ENCODE measurements at places on chromosomes 7 and 10. TPM values are rescaled to one million over a fixed set of nuclear protein-coding genes. Genes with fewer than 3 reads are reported as not detected.

Gene PLA2G12B
- total RNA-seq = not detected

Gene FAM13C
- 8.7 TPM for total RNA-seq

Gene HKDC1
- total RNA-seq = 4.2 TPM

Gene CCDC3
- total RNA-seq = 25.8 TPM

Gene PDE6C
- not detected for total RNA-seq

Gene STAG3
- total RNA-seq = 0.36 TPM

Gene DNAJC12
- total RNA-seq = 2.1 TPM

DNA sequence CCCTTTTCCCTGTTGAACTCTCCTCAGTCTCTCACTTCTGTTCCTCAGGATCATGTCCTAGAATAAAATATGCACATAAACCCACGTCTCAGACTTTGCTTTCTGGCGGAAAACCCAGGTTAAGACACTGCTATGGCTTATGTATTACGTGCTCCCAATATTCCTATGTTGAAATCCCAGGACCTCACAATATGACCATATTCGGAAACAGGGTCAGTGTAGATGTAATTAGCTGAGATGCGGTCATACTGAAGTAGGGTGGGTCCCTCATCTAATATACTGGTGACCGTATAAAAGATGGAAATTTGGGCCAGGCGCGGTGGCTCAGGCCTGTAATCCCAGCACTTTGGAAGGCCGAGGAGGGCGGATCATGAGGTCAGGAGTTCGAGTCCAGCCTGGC lies 59.9 kb downstream of the KIAA1549 start:
- H3K27me3 ChIP-seq = no peaks in the 10 kb centered on the region
- H3K4me1 ChIP-seq = peaks cover 17% of the 10 kb centered on the region
- no peak overlapping the region for H3K27ac ChIP-seq
- DNase-seq = no peak
- H3K36me3 ChIP-seq = no peaks in the 10 kb centered on the region

- no peaks in the 10 kb centered on the region for H3K36me3 ChIP-seq
- no peaks in the 10 kb centered on the region for H3K4me1 ChIP-seq
- DNase-seq = peak; percentile 43
- H3K4me3 ChIP-seq = no peak overlapping the region
- no peak overlapping the region for H3K27ac ChIP-seq
- no peaks in the 10 kb centered on the region for H3K27me3 ChIP-seq
Measured at GRCh38 chr10:11830836-11831519, 7.8 kb downstream of the PROSER2 start.

DNA sequence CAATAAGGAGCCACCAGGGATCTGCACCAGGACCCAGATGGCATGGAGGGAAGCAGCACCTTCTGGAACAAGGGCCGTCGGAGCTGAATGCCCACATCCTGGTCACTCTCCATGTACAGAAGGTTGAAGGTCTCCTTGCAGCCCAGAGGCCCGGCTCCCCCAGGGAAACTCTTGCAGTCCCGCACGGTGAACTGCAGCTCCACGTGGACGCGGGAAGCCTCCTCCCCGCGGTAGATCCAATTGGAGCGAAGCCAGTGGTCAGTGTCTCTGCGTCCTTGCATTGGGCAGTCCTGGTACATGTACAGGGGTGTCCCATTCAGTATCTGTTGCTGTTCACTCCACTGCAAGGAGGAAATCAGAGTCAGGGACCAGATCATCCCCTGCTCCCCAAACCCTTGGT lies 7.4 kb downstream of the EPHA1 start:
- no peak overlapping the region for H3K4me3 ChIP-seq
- H3K27ac ChIP-seq = no peak overlapping the region
- H3K36me3 ChIP-seq = no peaks in the 10 kb centered on the region

GRCh38 chr10:103506061-103506460 lies 12.6 kb downstream of the NEURL1 start:
- no peak for DNase-seq
- H3K4me3 ChIP-seq = no peak overlapping the region
- H3K27me3 ChIP-seq = peaks cover 76% of the 10 kb centered on the region
- no peaks in the 10 kb centered on the region for H3K36me3 ChIP-seq

GRCh38 chr7:132541656-132542055 lies 34.6 kb downstream of the PLXNA4 start:
- no peaks in the 10 kb centered on the region for H3K36me3 ChIP-seq
- H3K27ac ChIP-seq = no peak overlapping the region
- H3K4me3 ChIP-seq = no peak overlapping the region
- DNase-seq = no peak

GRCh38 chr7:5396542-5396941 lies 27.1 kb downstream of the TNRC18 start:
- H3K27ac ChIP-seq = no peak overlapping the region
- no peaks in the 10 kb centered on the region for H3K4me1 ChIP-seq
- no peak overlapping the region for H3K4me3 ChIP-seq
- H3K27me3 ChIP-seq = no peaks in the 10 kb centered on the region
- H3K36me3 ChIP-seq = peaks cover 4% of the 10 kb centered on the region

- no peak overlapping the region for H3K27ac ChIP-seq
- no peaks in the 10 kb centered on the region for H3K36me3 ChIP-seq
- H3K4me1 ChIP-seq = no peaks in the 10 kb centered on the region
- no peaks in the 10 kb centered on the region for H3K27me3 ChIP-seq
- no peak for DNase-seq
- H3K4me3 ChIP-seq = no peak overlapping the region
Measured at GRCh38 chr7:143436325-143436946, 6.8 kb upstream of the TAS2R60 start.

DNA sequence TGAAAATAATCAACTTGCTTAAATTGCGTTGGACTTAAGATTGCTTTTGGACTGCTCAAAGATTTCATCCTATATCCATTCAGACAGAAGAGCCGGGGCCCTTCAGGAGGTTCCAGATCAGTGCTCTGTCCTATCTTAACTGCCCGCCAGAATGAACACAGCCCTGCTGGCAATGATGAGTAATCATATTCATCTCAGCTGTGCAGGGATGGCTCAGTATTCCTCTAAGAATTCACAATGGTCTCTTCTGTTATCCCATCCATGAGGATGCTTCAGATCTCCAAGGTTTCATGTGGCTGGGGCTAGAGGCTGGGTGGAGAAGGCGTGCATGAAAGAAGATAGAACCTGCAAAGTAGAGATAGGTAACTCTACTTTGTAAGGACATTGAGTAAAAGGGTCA lies 80.0 kb upstream of the NPVF start:
- no peak overlapping the region for H3K27ac ChIP-seq
- H3K4me1 ChIP-seq = no peaks in the 10 kb centered on the region
- H3K27me3 ChIP-seq = no peaks in the 10 kb centered on the region
- no peak overlapping the region for H3K4me3 ChIP-seq

GRCh38 chr10:111108441-111108840 lies 31.6 kb downstream of the ADRA2A start:
- no peak overlapping the region for H3K4me3 ChIP-seq
- H3K36me3 ChIP-seq = no peaks in the 10 kb centered on the region
- H3K4me1 ChIP-seq = no peaks in the 10 kb centered on the region
- H3K27me3 ChIP-seq = no peaks in the 10 kb centered on the region
- no peak overlapping the region for H3K27ac ChIP-seq

- no peaks in the 10 kb centered on the region for H3K36me3 ChIP-seq
- no peaks in the 10 kb centered on the region for H3K4me1 ChIP-seq
- H3K4me3 ChIP-seq = no peak overlapping the region
- no peak overlapping the region for H3K27ac ChIP-seq
Measured at GRCh38 chr7:26843705-26844104, 20.7 kb downstream of the SKAP2 start.

- no peaks in the 10 kb centered on the region for H3K4me1 ChIP-seq
- no peak for DNase-seq
- H3K27me3 ChIP-seq = no peaks in the 10 kb centered on the region
- H3K36me3 ChIP-seq = peaks cover 3% of the 10 kb centered on the region
- H3K4me3 ChIP-seq = no peak overlapping the region
- H3K27ac ChIP-seq = no peak overlapping the region
Measured at GRCh38 chr10:97238855-97239254, 53.1 kb upstream of the SLIT1 start.

DNA sequence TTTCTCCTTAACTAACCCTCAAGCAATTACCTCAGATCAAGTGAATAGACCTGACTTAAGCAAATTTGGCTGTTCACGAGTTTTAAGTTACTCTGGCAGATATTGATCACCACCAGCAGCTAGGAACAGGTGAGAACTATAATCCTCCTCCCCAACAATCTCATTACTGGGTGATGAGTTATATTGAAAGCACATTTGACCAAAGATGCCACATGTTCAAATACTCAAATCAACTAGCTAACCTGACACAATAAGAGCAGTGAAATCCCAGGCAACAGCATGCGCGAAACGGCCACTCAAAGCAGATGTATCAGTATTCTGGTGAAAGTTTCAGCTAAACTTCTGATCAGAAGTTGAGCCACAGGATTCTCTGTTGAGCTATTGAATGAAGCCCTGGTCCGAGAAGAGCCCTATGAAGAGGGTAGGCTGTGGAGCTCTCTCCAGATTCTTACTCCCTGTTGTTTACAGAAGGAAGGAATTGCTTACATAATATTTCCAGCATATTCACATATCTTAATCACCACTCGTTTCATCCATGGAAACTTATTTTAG lies 52.6 kb downstream of the CAV1 start:
- peak; percentile 19 for DNase-seq
- no peaks in the 10 kb centered on the region for H3K27me3 ChIP-seq
- H3K4me1 ChIP-seq = peaks cover 40% of the 10 kb centered on the region
- peak overlapping the region; percentile 94 for H3K27ac ChIP-seq
- H3K36me3 ChIP-seq = no peaks in the 10 kb centered on the region
- peak overlapping the region; percentile 21 for H3K4me3 ChIP-seq

GRCh38 chr7:24499871-24500270 lies 73.4 kb upstream of the PALS2 start:
- H3K27ac ChIP-seq = no peak overlapping the region
- no peak for DNase-seq
- no peaks in the 10 kb centered on the region for H3K27me3 ChIP-seq
- no peaks in the 10 kb centered on the region for H3K36me3 ChIP-seq

GRCh38 chr7:17315974-17316373 lies 17.5 kb downstream of the AHR start:
- no peak overlapping the region for H3K4me3 ChIP-seq
- no peaks in the 10 kb centered on the region for H3K4me1 ChIP-seq
- no peaks in the 10 kb centered on the region for H3K27me3 ChIP-seq
- peaks cover 9% of the 10 kb centered on the region for H3K36me3 ChIP-seq
- no peak overlapping the region for H3K27ac ChIP-seq
- no peak for DNase-seq

- no peaks in the 10 kb centered on the region for H3K36me3 ChIP-seq
- H3K4me3 ChIP-seq = no peak overlapping the region
- no peak for DNase-seq
- peaks cover 3% of the 10 kb centered on the region for H3K4me1 ChIP-seq
- no peaks in the 10 kb centered on the region for H3K27me3 ChIP-seq
Measured at GRCh38 chr7:134755422-134756022, 23.9 kb upstream of the CALD1 start.

DNA sequence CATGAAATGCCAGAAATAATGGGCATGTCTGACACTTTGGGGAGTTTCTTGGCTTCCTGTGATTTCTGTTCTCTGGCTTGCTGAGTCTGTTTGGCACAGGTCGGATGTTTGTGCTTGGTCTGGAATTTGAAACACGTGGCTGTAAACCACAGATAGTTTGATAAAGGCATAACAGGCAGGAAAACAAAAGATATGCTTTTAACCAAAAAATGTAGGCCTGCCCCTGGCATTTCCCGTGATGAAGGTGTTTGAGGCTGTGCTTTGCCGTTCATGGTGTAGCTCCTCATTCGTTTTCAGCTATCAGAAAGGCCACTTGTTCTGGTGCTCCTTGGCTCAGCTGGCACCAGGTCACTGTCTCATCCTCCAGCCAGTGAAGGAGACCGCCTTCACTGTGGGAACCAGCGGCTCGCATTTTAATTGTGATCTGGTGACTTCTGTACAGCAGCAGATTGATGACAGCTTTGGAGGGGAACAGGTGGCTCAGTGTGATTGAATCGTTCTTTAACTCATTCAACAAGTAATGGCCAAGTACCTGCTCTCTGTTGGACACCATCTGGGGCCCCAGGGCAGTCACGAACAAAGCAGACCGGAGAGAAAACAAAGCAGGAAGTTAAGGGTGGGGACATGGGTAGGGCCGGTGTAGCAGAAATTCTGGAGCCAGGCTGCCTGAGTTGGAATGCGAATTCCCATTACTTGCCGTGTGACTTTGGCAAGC lies 111.5 kb downstream of the CCNY start:
- H3K27ac ChIP-seq = peak overlapping the region; percentile 50
- H3K4me3 ChIP-seq = peak overlapping the region; percentile 1
- DNase-seq = peak; percentile 91
- H3K4me1 ChIP-seq = peaks cover 35% of the 10 kb centered on the region
